GM12878 (cell line): ENCODE measurements at places on chromosomes 2 and 18.

DNA sequence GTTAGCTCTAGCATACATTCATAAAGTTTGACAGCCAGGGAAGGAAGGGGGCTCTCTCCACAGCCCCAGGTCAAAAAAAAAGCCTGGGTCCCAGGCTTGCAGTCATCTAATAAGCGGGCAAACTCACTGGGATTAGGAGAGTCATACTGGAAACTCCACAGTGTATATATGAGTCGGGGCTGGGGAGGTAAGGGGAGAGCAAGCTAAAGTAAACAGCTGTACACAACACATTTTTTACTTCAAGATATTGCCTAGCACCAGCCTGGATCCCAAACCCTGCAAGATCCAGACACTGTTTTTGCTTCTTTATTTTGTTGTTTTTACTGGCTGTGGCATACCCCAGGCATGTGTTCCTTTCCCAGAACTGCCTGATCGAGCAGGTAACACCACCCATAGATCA lies 291.3 kb upstream of the TANK start:
- DNase-seq = no peak

GRCh38 chr2:227228061-227228667 lies 63.7 kb downstream of the COL4A3 start:
- DNase-seq = no peak

- no peak for DNase-seq
Measured at GRCh38 chr2:236574424-236575145, 5.0 kb downstream of the ACKR3 start.

- no peak for DNase-seq
Measured at GRCh38 chr2:171762879-171763573, 75.8 kb downstream of the DYNC1I2 start.

DNA sequence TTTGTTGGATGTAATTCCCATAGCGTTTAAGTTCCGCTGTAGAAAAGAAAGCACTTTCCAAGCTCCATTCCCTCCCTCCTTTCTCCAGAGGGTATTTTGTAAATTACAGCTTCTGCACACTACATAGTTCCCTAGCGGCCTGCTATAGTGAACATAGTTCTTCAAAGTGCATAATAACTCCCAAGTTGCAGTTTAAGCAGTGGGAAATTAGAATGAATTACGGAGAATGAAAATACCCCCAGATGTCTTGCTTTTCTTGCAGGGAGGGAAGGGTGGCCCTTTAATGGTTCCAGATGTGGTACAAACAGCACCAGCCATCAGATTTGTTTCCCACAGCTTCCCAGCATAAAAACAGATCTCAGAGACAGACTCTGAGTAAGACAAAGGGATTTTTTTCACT lies 893.9 kb downstream of the SUCLG1 start:
- no peak for DNase-seq

DNA sequence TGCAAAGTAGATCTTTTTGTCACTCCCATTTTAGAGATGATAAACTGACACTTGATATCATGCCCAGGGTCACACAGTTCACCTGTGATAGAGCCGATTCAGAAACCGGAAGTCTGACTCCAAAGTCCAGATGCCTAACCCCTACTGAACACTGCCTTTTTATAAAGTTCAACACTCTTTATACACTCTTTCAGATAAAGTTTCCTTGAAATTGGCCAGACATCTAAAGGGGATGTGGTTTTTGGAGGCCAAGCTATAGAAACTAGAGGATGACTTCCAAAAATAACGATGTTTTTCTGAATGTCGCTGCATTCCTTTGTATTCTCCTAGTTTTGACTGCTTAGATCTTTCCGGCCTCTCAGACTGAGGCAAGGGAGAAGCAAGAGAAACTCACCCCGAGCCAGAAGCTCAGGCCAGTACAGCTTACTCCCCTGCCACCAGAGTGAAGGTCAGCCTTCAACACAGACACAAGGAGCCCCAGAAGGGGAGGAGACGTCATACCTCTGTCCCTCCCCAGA lies 61.8 kb downstream of the NRP2 start:
- DNase-seq = no peak

DNA sequence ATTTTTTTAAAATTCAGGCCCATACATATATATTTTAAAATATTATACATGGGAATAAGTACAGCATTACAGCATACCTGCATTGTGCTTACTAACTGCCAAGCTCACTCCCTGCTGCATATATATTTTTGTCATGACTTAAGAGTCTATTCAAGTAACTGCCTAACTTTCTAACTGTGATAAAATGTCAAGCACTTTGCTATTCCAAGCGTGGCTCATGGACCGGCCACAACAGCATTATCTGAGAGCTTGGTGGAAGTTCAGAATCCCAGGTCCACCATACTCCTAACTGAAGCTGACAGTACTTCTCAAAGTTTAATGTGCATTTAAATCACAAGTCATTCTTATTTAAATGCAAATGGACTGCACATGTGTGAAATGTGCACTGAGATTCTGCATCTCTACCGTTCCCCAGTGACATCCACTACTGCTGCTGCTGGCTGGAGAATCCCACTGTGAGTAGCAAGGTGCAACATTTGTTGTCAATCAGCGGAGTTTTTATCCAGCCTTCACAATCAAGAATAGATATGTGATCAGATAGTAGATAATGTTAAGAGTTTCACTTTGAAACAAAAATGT lies 79.1 kb downstream of the DYM start:
- DNase-seq = no peak

DNA sequence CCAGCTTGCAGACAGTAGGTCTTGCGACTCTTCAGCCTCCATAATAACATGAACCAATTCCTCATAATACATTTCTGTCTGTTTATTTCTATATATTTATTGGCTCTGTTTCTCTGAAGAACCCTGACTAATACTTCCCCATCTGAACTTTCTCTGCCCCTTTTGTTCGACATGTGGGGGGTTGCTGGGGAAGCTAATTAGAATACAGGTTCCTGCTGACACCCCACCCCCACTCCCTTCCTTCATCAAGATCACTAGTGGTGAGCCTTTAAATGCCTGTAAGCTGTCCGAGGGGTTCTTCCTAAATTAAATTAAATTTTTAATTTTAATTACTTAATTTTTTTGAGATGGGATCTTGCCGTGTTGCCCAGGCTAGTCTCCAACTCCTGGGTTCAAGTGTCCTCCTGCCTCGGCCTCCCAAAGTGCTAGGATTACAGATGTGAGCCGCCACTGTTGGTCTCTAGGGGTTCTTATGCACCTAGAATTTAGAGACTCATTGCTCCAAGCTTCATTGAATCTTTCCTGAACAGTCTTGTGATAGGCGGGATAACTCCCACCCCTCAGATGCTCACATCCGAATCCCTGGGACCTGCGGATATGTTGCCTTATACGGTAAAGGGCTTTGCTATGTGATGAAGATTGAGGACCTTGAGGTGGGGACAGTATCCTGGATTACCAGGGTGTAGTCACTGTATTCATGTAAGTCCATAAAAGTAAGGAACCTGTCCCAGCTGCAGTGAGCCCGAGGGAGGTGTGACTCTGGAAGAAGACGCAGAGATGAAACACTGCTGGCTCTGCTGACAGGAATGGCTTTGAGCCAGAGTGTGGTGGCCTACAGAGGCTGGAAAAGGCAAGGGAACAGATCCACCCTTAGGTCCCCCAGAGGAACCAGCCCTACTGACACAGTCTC lies 26.2 kb downstream of the HPCAL1 start:
- no peak for DNase-seq

GRCh38 chr2:239212929-239213642 lies 187.7 kb downstream of the HDAC4 start:
- no peak for DNase-seq

DNA sequence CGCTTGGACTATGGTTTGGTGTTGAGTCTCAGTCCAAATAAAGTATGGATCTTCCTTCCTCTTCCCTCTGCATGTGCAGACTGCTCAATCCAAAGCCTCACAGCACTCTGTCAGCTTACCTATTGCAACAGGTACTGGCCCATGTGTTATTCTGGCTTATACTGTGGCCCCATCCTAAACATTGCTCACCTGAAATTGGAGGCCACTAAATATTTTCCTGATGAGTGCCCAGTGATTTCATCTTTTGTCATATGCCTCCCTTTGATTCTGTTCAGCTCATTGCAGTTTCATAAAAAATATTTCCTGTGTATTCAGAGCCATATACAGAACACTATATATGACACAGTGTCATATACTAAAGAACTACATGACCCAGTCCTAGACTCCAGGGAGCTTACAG lies 86.3 kb upstream of the FAM136A start:
- DNase-seq = no peak

- no peak for DNase-seq
Measured at GRCh38 chr2:181915102-181915501, 23.6 kb downstream of the ITPRID2 start.

- DNase-seq = no peak
Measured at GRCh38 chr2:231386446-231386845, 9.1 kb upstream of the B3GNT7 start.

DNA sequence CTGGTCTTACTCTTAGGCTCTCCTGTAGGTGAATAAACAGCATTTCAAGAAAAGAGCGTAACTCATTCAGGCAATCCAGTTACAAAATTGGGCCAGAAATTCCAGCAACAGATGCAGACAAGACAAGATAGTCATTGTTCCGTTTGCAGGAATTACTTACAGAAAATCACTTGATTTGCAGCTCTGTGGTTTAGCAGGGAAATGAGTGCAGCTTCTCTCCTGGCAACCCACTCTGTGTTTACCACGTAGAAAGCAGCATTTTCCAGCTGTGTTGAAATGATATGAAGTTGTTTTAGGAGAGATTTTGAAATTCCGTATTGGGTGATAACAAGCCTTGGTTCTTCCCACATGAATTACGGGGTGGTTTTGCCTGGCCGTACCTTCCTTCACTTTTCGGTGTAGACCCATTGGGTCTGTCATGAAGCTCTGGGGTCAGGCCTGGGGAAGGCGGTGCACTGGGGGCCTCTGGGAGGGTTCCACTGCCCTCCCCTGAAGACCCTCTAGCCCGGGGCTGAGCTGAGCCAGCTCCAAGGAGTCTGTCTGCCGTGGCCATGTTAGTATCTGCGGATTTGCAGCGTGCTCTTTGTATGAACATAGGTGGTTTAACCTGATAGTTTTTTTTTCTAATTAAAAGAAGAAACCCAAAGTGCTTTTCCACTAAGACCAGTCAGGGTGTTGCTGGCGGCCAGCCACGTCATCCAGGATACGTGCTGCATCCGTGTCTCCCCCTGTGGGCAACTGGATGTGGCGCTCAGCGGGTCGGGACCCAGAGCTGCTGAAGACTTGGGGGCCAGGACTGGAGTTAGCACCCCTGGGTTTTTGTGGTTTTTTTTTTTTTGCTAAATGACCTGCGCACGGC lies 58.9 kb upstream of the KCNG2 start:
- DNase-seq = no peak

DNA sequence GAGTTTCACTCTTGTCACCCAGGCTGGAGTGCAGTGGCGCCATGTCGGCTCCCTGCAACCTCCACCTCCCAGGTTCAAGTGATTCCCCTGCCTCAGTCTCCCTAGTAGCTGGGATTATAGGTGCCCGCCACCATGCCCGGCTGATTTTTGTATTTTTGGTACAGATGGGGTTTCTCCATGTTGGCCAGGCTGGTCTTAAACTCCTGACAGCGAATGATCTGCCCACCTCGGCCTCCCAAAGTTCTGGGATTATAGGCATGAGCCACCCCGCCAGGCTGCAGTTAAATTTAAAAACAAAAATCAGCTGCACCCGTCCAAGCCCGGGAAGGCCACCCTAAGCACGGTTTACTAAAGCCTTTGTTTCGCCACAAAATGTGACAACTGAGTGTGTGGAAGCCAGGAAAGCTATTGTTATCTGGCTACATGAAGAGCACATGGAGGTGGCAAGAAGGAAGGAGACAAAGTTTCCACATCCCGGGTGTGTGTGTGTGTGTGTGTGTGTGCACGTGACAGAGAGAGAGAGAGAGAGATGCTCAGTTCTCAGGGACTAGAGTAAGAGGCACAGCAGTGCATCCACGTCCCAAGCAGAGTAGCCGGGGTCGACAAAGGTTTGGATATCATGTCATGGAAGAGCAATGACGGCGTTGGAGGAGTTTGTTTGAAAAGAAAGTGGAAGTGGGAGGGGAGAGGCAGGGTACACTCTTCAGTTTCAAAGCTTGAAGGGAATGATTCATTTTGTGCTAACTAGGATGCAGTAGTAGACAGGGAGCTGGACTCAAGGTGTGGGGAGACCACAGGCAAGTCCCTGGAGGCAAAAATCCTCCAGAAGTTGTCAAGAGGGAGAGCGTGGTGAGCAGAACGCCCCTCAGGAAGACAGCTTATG lies 20.1 kb downstream of the INPP5D start:
- DNase-seq = no peak

GRCh38 chr2:132979339-132980093 lies 309.5 kb upstream of the LYPD1 start:
- DNase-seq = no peak

DNA sequence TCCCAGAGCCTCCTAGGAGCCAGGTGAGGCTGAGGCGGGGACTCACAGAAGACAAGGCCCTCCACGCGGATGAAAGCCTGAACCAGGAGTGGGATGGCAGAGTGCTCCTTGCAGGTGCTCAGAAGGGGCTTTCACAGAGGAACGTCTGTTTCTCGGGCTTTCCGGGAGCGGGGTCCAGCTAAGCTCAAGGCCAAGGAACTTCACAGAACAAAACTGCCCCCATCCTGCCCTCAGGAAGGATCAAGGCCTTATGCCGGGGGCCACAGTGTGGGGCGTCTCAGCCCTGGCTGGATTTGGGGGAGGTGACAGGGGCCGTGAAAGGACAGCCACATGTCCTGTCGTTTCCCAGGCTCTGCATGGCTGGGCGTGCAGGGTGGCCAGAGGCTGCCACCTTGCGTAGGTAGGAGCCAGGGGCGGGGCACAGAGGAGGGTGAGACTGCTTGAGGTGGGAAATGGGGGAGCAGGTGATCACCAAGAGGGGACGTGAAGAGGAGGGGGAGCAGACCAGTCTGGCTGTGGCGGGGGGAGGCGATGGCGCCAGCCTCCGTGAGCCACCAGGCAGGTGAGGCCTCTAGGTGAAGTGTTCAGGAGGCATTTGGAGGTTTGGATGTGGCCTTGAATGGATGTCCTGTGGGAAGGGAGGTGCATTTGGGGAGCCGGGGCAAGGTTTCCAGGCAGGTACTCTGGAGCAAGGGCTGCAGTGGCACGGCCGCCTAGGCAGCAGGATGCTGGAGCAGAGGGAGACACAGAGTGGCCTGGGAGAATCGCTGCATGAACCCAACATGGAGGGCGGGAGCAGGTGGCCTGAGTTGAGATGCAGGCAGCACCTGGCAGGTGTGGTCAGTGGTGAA lies 79.1 kb downstream of the TWIST2 start:
- no peak for DNase-seq

DNA sequence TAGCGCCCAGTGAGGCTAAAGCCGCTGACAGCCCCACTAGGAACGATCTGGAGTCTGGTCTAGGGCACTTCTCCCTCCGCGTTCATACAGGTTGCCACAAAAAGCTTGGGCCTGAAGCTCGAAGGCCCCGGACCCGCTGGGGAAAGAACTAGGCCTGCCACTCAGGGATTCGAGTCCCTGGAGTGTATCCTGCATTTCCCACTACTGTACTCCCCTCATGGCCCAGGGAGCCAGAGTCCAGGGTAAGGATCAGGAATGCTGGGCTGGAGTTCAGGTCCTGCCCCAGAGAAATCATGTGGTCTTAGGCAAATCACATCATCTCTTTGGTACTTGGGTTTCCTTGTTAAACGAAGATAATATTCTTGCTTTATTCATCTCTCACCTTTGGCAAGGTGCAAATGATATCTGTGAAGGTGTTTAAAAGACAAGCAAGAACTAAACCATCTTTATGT lies 1.4 kb upstream of the ZFP36L2 start:
- no peak for DNase-seq
